CD4-positive, alpha-beta T cell (primary cell): ENCODE measurements at places on chromosomes 11 and 22.
A peak's percentile ranks its signal among the peaks of the same experiment; 100 is the strongest.

DNA sequence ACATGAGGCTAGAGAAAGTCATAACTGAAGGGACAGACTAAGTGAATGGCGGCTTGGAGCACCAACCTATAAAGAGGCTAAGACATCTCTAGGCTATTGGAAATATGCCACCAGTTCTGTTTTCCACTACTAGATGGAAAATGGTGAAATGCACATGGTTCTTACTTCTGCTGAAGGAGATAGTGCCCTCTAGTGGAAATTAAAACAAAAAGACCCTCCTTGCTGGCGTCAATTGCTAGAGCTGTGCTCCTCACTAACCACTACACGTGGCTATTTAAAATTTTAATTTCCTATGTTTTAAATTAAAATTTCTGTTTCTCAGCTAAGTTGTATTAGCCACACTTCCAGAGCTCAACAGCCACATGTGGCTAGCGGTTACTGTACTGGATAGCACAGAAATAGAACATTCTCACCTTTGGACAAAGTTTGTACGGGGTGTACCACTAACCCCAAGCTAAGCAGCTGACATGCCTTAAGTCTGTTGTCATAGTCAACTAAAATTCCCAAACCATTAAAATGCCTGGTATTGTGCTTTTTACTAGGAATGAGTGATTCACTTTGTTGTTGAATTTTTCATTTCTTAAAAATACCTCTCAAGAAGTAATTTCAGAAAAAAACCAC, 34.1 kb upstream of the CALCA start:
- no peak for DNase-seq

DNA sequence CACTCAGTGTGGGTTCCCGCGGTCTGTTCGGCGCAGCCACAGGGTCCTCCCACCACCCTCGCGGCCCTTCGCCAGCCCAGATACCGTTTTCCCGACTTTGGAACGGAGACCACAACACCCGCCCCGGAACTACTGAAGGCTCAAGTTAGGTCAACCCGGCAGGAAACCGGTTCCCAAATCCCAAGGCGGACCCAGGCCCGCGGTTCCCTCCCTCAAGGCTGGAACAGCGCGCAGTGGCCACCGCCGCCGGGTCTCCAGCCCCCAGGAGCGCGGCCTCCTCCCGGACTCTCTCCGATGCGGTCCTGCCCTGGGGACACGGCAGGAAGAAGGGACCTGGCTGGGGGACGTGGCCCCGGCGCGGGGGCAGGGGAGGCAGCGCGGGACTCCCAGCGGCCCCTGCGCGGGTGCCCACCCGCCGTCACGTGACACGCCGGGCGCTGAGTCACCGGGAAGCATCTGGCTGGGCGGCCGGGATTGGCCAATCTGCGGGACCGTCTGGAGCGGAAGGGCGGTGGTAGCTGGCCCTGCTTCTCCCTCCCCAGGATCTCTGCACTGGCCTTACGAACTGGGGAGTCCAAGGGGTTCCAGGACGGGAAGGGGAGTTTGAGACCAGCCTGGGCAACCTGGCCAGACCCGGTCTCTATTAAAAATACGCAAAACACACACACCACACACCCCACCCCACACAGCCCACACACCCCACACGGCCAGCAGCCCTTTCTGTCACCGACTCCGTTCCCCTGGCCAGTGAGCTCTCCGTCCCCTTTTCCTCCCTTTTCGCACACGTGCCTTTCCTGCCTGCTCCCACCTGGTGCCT, 21.5 kb upstream of the MALAT1 start:
- DNase-seq = peak; percentile 83

- no peak for DNase-seq
These were observed 6.8 kb downstream of the APOL1 start for GRCh38 chr22:36259615-36260300.

- no peak for DNase-seq
These were observed 1497.0 kb upstream of the TENM4 start for GRCh38 chr11:80937842-80938241.

- no peak for DNase-seq
These were observed 289.5 kb downstream of the CADM1 start for GRCh38 chr11:115214644-115215234.

- DNase-seq = no peak
These were observed 781 bp upstream of the TEF start for GRCh38 chr22:41380993-41381328.

DNA sequence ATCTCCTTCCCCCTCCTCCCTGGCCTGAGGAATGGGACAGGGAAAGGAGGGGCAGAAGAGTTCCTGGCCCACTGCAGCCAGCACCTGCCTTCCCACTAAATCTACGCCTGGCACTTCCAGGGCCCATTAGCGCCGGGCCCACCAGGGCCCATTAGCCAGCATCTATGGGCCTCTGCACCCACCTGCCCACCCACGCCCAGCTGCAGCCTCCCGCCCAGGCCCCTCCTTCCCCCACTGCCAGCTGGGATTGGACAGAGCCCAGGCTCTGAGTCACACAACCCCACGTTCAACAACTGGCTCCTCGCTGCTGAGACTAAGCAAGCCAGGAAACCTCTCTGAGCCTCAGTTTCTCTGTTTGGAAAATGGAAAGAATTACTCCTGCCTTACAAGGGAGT, 48.7 kb downstream of the CYTH4 start:
- no peak for DNase-seq

GRCh38 chr11:68840661-68841653, 759 bp downstream of the CPT1A start:
- DNase-seq = no peak

GRCh38 chr11:125784678-125785077, 3.2 kb upstream of the PATE3 start:
- DNase-seq = no peak

GRCh38 chr11:27754035-27755017, 54.1 kb upstream of the BDNF start:
- no peak for DNase-seq

DNA sequence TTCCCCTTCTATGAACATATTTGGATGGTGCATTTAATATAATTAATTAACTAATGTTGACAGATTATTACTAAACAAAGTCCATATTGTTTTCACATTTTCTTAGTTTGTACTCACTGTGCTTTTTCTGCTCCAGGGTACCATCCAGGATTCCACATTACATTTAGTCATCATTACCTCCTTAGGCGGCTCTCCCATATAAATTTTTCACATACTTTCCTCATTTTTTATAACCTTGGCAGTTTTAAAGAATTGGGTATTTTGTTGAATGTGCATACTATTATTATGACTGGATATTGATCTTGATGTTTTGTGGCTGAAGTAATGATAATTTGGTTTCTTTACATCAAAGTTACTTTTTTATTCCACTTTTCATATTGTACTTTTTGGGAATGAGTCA, 755.6 kb upstream of the ANO3 start:
- no peak for DNase-seq

- DNase-seq = no peak
These were observed 12.8 kb downstream of the PNPLA5 start for GRCh38 chr22:43878831-43879550.

- no peak for DNase-seq
These were observed 79.0 kb downstream of the TIMP3 start for GRCh38 chr22:32880505-32880892.

GRCh38 chr22:19756288-19757128, 4.1 kb upstream of the TBX1 start:
- DNase-seq = peak; percentile 63

DNA sequence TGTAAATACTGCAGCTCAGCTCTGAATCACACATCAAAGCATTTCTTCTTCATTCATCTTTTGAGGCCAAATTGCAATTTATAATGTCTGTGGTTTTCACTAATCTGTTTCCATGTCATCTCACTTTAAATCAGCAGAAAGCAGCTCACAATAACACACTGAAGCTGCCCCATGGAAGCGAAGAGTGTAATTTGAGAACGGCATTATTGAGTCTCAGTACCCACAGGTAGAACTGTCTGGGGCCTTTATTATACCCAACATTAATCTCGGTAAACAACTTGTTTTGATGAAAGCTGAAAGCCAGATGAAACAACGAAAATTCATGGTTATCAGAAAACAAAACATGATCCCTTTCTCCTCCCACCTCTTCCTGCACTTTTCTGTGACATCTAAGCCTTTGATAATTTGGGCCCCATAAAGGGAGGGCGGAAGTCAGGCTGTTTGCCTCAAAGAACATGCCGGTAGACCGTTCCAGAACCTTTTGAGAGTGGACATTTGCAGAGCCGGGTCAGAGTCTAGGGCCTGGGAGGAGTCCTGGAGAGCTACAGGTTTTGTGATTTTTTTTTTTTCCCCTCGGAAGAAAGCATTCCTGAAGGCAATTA, 68.2 kb upstream of the SESN3 start:
- no peak for DNase-seq
